ENCODE measurements at places on chromosomes 16 and 17.
A peak's percentile ranks its signal among the peaks of the same experiment; 100 is the strongest.

GRCh38 chr16:88064889-88065746 lies 113.9 kb downstream of the BANP start:
- no peak for DNase-seq

- DNase-seq: no peak
These were observed 529 bp upstream of the ASPA start for GRCh38 chr17:3475251-3475685.

DNA sequence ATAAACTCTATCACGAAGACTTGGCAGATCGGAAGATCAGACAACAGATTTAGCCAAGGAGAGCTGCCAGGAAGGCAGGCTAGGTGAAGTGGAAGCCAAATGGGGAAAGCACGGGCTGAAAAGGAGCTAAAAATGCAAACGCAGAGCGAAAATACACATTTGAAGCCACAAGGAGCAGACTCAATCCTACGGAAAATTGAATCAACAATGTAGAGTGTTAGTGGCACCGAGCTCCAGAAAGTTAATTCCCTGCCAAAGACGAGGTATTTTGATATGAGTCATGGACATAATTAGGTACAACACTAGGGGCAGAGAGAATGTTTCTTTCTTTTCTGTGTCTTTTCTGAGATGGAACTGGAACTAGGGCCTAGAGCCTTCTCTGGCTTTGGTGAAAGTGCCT lies 20.7 kb downstream of the GSG1L start:
- no peak for DNase-seq

DNA sequence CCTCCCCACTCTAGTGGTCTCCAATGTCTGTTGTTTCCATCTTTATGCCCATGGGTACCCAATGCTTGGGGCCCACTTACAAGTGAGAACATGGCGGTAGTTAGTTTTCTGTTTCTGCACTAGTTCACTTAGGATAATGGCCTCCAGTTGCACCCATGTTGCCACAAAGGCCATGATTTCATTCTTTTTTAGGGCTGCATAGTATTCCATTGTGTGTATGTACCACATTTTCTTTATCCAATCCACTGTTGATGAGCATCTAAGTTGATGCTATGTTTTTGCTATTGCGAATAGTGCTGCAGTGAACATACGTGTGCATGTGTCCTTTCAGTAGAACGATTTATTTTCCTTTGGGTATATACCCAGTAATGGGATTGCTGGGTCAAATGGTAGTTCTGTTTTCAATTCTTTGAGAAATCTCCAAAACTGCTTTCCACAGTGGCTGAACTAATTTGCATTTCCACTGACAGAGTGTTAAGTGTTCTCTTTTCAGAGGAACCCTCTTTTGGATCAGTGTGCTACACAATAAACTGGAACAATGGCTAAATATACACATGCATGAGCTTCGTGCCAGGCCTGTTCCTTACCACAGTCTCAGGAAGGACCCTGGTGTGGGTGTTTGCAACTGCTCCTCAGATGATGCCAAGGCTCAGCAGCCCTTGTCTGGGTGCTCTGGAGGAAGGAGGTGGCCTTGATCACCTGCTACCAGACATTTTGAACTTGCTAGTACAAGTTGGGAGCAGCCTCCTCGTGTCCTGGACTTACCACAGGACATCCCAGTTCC lies 34.4 kb downstream of the KNOP1 start:
- no peak for DNase-seq

GRCh38 chr16:4613636-4614570 lies 785 bp downstream of the UBALD1 start:
- DNase-seq: peak; percentile 21

GRCh38 chr17:699345-699744 lies 15.3 kb downstream of the VPS53 start:
- no peak for DNase-seq

GRCh38 chr17:44775136-44775837 lies 16.5 kb downstream of the ADAM11 start:
- peak; percentile 96 for DNase-seq

DNA sequence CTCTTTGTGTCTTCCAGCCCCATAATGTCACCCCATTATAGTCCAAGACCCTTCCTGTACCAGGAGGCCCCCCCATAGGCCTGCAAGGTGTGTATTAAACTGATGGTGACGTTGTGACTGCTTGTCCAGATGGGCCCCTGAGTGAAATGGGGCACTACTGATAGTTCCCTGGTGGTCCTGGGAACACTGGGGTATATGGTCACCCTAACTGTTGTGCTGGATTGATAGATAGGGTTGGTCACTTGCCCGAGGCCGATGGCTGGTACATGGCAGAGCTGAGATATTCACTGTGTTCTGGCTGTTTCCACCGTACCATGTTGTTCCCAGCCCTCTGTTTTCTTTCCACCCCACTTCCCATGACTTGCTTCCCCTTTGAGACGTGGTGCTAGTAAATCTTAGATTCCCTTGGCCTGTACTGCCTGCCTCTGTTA lies 4.3 kb downstream of the CNP start:
- no peak for DNase-seq

- DNase-seq: no peak
These were observed 14.6 kb upstream of the PITPNA start for GRCh38 chr17:1577182-1577581.

- peak; percentile 29 for DNase-seq
These were observed 70.9 kb upstream of the KIFC3 start for GRCh38 chr16:57873218-57873617.

GRCh38 chr16:35194681-35195080 lies 1735.3 kb downstream of the TP53TG3F start:
- no peak for DNase-seq

- DNase-seq: no peak
These were observed 196.3 kb downstream of the IRF8 start for GRCh38 chr16:86095131-86095752.

DNA sequence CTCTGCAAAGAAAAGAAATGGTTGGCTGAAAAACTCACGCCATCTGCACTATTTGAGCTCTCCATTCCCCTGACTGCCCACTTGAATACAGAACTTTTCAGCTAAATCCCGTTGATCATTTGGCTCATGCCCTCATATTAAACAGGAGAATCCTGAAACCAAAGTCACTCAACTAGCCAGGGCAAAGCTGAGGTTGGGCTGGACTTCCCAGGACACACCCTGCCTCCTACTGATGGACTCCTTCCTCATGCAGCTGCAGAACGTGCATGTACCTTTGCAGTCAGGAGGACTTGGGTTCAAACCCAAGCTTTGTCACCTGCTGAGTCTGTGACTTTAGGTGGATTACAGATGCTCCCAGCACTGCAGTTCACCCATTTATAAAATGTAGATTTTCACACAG lies 7.7 kb downstream of the ASIC2 start:
- no peak for DNase-seq

GRCh38 chr16:25014500-25015147 lies 545 bp downstream of the ARHGAP17 start:
- DNase-seq: peak; percentile 48

- no peak for DNase-seq
These were observed 102.5 kb upstream of the CLEC3A start for GRCh38 chr16:77919761-77920415.

- DNase-seq: no peak
These were observed 114.9 kb downstream of the TRIM37 start for GRCh38 chr17:58991718-58992331.

DNA sequence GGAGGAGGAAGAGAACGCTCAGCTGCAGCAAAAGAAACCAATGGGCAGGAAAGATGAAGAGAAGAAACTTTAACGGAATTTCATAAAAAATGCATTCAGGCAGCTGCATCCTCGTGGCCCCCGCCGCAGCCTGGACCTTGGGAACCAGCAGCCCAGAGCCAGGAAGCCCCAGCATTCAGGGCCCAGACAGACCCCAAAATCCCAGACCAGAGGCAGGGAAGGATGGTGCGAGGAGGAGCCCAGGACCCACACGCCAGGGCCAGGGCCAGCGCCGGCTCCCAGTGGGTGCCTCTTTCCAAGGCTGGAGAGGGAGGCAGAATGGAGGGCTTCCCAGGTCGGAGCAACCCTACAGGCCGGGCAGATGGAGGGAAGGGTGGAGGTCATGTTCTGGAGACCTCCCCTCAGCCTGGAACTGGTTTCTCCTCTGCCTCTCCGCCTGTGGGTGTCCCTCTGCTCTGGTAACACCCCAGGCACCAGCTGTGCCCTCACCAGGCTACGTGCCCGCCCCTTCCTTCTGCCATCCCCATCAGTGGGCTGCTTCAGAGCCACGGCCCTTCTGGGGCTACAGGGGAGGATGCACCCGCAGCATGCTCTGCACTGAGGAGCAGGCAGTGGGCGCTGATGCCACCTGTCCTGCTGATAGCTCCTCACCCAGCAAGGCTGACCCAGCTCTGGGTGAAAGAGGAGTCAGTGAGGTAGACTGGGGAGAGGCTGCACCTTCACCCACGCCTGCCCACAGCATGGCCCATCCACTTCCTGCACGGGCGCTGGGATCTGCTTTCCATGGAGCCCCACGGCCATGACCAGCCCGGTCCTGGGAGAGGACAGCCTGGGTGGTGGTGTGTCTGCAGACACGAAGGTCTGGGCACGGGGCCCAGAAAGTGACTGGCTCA lies 1.2 kb upstream of the MIF4GD start:
- DNase-seq: no peak

- DNase-seq: peak; percentile 16
These were observed 6.4 kb upstream of the FOXJ1 start for GRCh38 chr17:76147211-76148014.

- DNase-seq: no peak
These were observed 12.3 kb downstream of the PAM16 start for GRCh38 chr16:4338712-4339299.

DNA sequence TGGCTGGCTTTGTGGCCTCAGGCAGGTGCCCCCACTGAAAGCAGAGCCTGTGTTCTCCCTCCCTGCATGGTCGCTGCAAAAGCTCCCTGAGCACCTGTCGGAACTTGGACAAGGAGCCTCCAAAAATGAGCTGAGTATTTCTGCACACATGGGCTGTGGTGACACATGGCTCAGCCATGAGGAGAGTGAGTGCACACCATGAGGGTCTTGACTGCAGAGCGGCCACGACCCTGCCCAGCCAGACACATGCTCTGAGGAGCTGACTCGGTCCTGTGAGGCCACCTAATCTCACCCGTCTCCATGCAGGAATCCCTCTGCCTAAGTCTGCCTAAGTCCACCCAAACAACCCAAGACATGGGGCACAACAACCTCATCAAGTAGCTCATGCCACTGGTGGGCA lies 128.9 kb downstream of the DYNLRB2 start:
- DNase-seq: no peak

DNA sequence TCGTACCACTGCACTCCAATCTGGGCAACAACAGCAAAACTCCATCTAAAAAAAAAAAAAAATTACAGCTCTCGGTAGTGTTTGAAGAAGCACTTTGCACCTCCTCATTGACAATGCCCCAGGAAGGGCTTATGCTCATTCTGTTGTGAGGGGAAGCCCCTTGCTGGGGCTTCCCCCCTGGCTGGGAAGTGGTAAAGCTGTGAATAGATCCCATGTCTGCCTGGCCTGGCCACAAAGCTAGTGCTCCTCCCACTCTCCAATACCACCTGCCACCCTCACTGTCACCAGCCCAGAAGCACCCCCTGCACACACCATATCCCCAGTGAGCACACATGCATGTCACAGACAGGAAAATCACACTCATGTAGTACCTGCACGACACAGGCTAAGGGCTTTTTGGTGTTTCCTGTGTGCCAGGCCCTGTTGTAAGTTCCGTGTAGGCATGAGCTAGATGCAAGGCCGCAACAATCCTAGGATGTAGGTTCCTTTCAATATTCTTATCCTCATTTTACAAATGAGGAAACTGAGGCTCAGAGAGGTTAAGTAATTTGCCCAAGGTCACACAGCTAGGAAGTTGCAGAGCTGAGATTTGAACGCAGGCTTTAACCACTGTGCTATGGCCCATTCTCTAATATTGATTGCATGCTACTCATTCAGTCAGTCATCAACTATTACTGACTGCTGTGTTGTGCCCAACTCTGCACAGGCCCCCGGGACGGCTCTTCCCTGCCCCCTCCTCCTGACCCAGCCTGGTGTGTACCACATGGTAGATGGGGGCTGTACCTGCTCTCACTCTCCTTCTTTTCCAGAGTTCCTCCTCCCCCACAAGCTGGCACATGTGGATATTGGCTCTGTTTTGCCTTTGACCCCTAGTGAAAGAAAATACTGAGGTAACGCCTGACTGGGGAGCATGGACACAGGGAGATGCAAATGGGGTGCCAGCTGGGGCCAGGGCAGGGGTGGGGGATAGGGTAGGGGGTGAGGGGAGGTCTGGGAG lies 11.9 kb upstream of the COL1A1 start:
- no peak for DNase-seq

GRCh38 chr17:78356101-78356713 lies 3.7 kb downstream of the SOCS3 start:
- DNase-seq: no peak

- no peak for DNase-seq
These were observed 197.4 kb downstream of the SPECC1 start for GRCh38 chr17:20206591-20206990.

DNA sequence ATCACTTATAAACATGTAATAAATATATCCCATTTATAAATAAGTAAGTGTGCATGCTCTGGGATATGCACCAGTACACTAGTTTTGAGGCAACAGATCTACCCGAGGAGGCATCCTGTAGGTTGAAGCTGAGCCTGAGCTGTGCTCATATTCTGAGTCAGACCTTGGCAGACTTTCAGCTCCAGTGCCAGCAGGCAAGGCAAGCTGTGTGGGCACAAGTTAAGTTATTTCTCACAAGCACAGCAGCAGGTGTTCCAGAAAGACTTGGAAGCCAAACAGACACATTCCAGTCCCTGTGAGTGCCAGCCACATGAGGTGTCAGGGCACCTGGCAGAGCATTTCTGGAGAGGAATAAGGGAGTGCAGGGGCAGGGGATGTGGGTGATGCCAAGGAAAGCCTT lies 1.3 kb upstream of the CLEC19A start:
- peak; percentile 23 for DNase-seq

DNA sequence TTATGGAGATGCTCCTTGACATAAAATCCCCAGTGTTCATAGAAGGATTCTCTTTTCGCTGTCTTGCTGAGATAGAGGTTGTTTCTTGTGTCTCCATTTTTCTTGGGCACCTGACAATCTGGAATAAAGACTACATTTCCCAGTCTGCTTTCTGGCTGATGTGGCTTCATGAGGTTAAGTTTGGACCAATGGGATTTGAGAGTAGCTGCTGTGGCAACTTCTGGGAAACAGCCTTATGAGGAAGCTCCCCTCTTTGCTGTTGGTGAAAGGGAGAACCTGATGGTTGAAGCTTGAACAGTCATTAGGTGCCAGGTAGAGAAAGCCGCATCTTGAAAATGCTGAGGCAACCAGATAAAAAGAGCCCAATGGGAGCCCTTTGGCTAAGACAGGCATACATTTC lies 24.4 kb downstream of the HS3ST4 start:
- DNase-seq: no peak

DNA sequence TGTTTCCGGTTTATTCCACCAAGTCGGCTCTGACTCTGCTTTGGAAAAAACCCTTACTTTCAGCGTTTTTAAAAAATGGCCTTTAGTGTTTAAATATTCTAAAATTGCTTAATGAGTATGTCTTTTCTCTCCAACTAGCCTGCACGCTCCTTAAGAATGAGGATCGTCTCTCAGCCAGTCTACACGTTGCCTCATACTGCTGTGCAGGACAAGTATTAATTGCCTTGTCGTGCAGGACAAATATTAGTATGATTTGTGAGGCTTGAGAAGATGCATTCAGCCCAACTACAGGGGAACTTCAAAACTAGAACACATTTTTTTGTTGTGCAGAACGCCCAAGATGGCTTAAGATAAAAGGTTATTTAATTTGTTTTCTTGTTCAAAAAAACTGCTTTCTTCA lies 61.2 kb downstream of the MARCHF10 start:
- no peak for DNase-seq

GRCh38 chr16:20829536-20829935 lies 23.2 kb downstream of the REXO5 start:
- no peak for DNase-seq

- DNase-seq: peak; percentile 76
These were observed 13.4 kb upstream of the SULT1A1 start for GRCh38 chr16:28623172-28623711.

- DNase-seq: no peak
These were observed 1.9 kb downstream of the CIITA start for GRCh38 chr16:10878644-10879501.

Measured in NCI-H1092 treated with DMSO at 0.1 percent for 48 hours (cell line).